Left ventricle myocardium inferior (tissue), 1 donor: ENCODE measurements at places on chromosomes 2 and 18. TPM values are rescaled to one million over a fixed set of nuclear protein-coding genes. Genes with fewer than 3 reads are reported as not detected.

DNA sequence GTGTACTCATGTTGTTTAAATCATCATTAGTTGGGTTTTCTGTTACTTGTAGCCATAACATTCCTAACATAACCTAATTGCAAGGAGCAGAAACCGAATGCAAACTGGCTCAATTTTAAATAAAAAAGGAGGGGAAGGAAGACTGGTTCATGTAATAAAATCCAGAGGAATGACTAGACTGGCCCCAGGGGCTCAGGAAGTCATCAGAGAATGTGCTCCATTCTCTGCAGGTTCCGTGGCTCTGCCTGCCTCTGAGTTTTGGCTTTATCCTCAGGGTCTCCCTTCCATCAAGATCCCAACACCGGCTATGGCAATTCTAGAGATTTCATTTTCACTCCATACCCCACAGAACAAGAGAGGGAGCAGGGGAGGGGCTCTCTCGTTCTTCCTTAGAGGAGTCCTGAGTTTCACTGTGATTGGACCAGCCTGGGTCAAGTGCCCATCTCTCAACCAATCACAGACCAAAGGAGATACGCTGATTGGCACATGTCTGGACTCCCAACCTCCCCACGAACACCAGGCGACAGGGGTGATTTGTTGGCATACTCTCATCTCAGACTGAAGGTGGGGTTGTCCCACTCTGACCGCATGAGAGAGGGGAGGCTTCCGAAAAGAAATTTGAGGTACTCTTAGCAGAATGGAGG, 64.8 kb downstream of the NPPC start:
- DNase-seq = no peak
- H3K4me1 ChIP-seq = no peaks in the 10 kb centered on the region
- H3K36me3 ChIP-seq = no peaks in the 10 kb centered on the region
- H3K27ac ChIP-seq = no peak overlapping the region

Gene KIF1A
- 2.0 TPM for total RNA-seq

Gene CYS1
- total RNA-seq = 3.3 TPM

Gene SIX3
- total RNA-seq = not detected

GRCh38 chr2:196295005-196295404, 123.6 kb upstream of the STK17B start:
- peaks cover 53% of the 10 kb centered on the region for H3K4me1 ChIP-seq
- no peaks in the 10 kb centered on the region for H3K36me3 ChIP-seq
- no peak for DNase-seq
- H3K27ac ChIP-seq = peak overlapping the region; percentile 27
- no peaks in the 10 kb centered on the region for H3K27me3 ChIP-seq

GRCh38 chr2:212683346-212684097, 144.9 kb upstream of the ERBB4 start:
- no peak overlapping the region for H3K27ac ChIP-seq
- no peaks in the 10 kb centered on the region for H3K36me3 ChIP-seq
- DNase-seq = no peak
- H3K27me3 ChIP-seq = peaks cover 9% of the 10 kb centered on the region
- no peaks in the 10 kb centered on the region for H3K4me1 ChIP-seq

- H3K27ac ChIP-seq = peak overlapping the region; percentile 78
- no peaks in the 10 kb centered on the region for H3K27me3 ChIP-seq
- no peaks in the 10 kb centered on the region for H3K36me3 ChIP-seq
Measured at GRCh38 chr2:9311488-9311887, 104.9 kb downstream of the ASAP2 start.

DNA sequence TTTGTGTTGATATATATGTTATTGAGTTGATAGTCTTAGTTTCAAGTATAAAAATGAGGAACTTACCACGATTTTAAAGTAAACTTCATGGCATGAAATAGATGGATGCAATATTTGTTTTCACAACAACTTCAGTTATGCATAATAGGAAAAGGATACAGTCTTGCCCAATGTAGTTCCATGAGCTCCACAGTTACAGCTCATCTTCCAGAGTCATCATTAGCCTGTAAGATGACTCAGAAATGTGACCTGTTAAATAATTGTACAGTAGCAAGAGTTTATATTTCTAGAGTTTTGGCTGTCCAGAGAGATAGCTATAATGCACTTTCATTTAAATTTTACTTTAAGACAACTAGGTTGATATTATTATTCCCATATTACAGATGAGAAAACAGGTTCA, 80.9 kb upstream of the ARHGAP28 start:
- peaks cover 13% of the 10 kb centered on the region for H3K27me3 ChIP-seq
- no peak for DNase-seq
- no peaks in the 10 kb centered on the region for H3K4me1 ChIP-seq
- no peaks in the 10 kb centered on the region for H3K36me3 ChIP-seq

Gene KCNE4
- total RNA-seq = 3.1 TPM

DNA sequence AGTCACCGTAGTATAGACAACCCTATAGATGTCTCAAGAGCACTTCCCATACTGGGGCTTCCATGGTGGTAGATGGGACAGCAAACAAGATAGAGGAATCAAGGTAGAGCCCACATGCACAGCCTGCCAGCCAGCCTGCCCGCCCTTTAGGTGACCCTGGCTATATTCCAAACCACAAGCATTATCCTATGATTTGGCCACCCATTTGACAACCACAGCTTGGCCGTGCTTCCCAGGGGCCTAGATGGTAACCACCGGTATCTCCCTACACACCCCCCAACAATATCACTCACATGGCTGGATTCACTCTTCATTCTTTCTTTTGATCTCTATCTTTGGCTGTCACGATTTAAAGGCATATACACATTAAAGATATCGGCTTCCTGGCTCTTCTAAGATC, 85.3 kb downstream of the CDK15 start:
- no peaks in the 10 kb centered on the region for H3K36me3 ChIP-seq
- no peak overlapping the region for H3K4me3 ChIP-seq

Gene LHCGR
- total RNA-seq = 0.16 TPM

- peak overlapping the region; percentile 42 for H3K27ac ChIP-seq
- H3K27me3 ChIP-seq = no peaks in the 10 kb centered on the region
- no peaks in the 10 kb centered on the region for H3K4me1 ChIP-seq
- DNase-seq = no peak
- no peaks in the 10 kb centered on the region for H3K36me3 ChIP-seq
Measured at GRCh38 chr2:66306483-66306882, 128.4 kb upstream of the MEIS1 start.

DNA sequence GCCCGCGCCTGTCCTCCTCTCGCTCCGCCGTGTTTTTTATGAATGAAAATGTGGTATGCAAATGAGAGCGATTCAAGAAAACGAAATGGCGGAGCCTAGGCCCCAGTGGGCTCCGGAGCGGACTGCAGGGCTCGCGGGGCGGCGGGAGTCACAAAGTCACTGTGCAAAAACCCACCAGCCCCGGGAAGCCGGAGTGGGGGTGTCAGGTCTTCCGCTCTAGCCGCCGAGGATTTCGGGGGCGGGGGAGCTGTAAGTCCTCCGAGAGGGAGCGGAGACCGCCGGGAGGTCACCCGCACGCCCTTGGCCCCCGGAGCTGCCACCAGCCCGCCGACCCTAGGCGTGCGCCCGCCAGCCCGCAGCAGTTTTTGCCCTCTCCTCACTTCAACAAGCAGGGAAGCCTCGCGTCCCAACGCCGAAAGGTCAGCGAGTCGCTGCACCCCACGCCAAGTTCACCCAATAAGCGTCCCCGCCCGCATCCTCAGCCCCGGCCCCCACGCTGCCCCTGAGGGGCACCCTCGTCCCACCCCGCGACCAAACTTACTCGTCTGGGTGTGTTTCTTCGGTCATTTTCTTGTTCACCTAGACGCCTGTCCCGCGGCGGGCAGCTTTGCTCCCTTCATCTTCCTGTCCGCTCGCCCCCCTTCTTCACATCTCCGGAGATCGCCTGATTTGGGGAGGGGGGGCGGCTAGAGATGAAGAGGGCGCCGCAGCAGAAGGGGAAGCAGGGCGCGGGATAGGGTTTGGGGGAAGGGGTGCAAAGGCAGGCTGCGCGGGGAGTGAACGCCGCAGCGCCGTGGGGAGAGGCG, 775 bp downstream of the SPRED2 start:
- DNase-seq = peak; percentile 38
- H3K36me3 ChIP-seq = no peaks in the 10 kb centered on the region
- H3K4me3 ChIP-seq = peak overlapping the region; percentile 97
- H3K4me1 ChIP-seq = peaks cover 66% of the 10 kb centered on the region
- peak overlapping the region; percentile 95 for H3K27ac ChIP-seq
- no peaks in the 10 kb centered on the region for H3K27me3 ChIP-seq

DNA sequence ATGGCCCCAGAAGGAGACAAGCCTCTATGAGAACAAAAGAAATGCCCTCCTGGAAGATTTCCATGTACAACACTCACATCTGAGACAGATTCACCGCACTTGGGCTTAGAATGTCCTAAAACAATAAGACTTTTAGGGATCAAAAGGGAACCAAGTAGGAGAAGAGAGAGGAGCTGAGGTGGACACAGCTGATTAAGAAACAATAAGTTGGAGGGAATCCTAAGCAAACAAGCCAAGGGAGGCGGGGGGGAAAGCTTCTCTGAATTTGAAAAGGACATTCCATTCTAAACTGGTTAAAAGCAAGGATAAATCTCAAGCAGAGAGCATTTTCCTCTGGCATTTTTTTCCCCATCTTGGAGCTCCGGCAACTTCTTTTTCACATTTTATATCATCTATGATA, 9.9 kb downstream of the ACVR1 start:
- no peaks in the 10 kb centered on the region for H3K27me3 ChIP-seq
- H3K27ac ChIP-seq = no peak overlapping the region
- H3K4me3 ChIP-seq = no peak overlapping the region

DNA sequence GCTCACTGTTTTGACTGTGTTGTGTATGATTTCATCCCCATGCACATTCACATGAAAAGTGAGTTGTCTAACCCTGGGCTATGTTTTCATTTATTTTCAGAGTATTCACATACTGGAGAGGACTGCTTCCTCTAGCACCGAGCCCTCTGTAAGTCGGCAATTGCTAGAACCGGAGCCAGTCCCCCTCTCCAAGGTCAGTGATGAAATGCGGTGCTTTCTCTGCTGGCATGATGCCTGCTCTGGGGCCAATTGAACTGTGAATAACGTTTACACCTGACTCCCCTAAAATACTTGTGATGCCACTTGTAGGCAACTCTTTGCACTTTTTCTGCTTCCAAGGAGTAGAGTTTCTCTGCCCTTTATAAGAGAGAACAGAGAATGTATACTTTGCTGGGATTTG, 126.9 kb downstream of the PRKRA start:
- no peaks in the 10 kb centered on the region for H3K27me3 ChIP-seq
- DNase-seq = no peak
- no peak overlapping the region for H3K27ac ChIP-seq

GRCh38 chr2:3154700-3155099, 222.9 kb downstream of the EIPR1 start:
- H3K4me3 ChIP-seq = no peak overlapping the region
- DNase-seq = no peak
- H3K27me3 ChIP-seq = no peaks in the 10 kb centered on the region
- no peak overlapping the region for H3K27ac ChIP-seq
- no peaks in the 10 kb centered on the region for H3K36me3 ChIP-seq

Gene ELOA2
- not detected for total RNA-seq

- H3K36me3 ChIP-seq = no peaks in the 10 kb centered on the region
- no peak overlapping the region for H3K27ac ChIP-seq
- H3K4me3 ChIP-seq = no peak overlapping the region
Measured at GRCh38 chr2:26316041-26316440, 29.9 kb upstream of the SELENOI start.

DNA sequence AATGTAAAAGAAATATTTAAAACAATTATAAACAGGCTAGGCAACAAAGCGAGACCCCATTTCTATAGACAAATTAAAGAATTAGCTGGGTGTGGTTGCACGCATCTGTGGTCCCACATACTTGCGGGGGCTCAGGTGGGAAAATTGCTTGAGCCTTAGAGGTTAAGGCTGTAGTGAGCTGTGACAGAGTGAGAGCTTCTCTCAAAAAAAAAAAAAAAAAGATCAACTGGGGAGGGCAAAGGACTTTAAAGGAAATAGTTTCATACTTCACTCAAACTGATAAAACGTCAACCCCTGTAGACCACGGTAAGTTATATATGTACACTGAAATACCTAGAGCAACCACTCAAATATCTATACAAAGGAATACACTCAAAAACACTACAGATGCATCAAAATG, 37.5 kb downstream of the MGAT4A start:
- no peaks in the 10 kb centered on the region for H3K27me3 ChIP-seq
- no peaks in the 10 kb centered on the region for H3K36me3 ChIP-seq
- H3K4me3 ChIP-seq = no peak overlapping the region
- H3K27ac ChIP-seq = no peak overlapping the region

DNA sequence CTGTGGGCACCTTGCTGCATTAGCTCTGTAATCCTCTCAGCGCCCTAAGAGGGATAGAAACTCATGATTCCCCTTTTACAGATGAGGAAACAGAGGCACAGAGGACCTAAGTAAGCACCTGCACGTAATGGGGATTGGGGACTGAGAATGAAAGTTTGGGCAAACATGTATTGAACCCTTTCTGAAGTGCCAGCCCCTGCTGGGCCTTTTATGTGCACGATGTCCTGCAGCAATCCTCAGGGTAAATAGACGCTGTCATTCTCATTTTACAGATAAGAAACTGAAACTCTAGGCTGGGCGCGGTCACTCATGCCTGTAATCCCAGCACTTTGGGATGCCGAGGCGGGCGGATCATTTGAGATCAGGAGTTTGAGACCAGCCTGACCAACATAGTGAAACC, 117.4 kb downstream of the STPG4 start:
- H3K27ac ChIP-seq = no peak overlapping the region
- peaks cover 97% of the 10 kb centered on the region for H3K4me1 ChIP-seq
- DNase-seq = no peak
- no peak overlapping the region for H3K4me3 ChIP-seq
- H3K27me3 ChIP-seq = no peaks in the 10 kb centered on the region

GRCh38 chr2:46077522-46078107, 219.6 kb upstream of the EPAS1 start:
- peaks cover 36% of the 10 kb centered on the region for H3K4me1 ChIP-seq
- no peak overlapping the region for H3K4me3 ChIP-seq
- H3K36me3 ChIP-seq = no peaks in the 10 kb centered on the region

- H3K27me3 ChIP-seq = no peaks in the 10 kb centered on the region
- H3K36me3 ChIP-seq = no peaks in the 10 kb centered on the region
- no peak overlapping the region for H3K4me3 ChIP-seq
- peaks cover 18% of the 10 kb centered on the region for H3K4me1 ChIP-seq
Measured at GRCh38 chr2:217160103-217160743, 300.4 kb upstream of the TNP1 start.

Gene PRKAG3
- 0.14 TPM for total RNA-seq

Gene ADGRF3
- not detected for total RNA-seq

DNA sequence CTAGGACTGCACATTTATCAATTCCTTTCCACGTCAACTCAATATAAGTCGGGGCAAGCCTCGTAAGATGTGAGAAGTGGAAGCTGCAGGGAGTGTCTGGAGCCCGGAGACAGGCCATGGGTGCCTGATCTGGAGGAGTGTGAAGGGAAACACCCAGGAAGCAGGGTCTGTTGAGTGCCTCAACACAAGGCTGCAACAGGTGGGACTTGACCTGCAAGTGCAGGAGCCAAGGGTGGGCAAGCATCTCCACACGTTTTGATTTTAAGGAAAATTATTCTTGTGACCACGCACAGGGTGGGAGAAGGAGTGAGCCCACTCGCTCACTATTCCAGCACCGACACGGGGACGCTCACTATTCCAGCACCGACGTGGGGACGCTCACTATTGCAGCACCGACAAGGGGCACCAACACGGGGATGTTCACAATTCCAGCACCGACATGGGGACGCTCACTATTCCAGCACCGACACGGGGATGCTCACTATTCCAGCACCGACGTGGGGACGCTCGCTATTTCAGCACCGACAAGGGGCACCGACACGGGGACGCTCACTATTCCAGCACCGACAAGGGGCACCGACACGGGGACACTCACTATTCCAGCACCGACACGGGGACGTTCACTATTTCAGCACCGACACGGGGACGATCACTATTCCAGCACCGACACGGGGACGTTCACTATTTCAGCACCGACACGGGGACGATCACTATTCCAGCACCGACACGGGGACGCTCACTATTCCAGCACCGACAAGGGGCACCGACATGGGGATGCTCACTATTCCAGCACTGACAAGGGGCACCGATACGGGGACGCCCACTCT, 197.3 kb downstream of the EIPR1 start:
- no peaks in the 10 kb centered on the region for H3K27me3 ChIP-seq
- DNase-seq = no peak
- H3K36me3 ChIP-seq = no peaks in the 10 kb centered on the region
- H3K27ac ChIP-seq = no peak overlapping the region
- H3K4me3 ChIP-seq = no peak overlapping the region
